SJSA1 (cell line): ENCODE measurements at places on chromosomes 11 and 22. TPM values are rescaled to one million over a fixed set of nuclear protein-coding genes. Genes with fewer than 3 reads are reported as not detected.

- no peak overlapping the region for H3K27ac ChIP-seq
- peaks cover 69% of the 10 kb centered on the region for H3K27me3 ChIP-seq
- DNase-seq = no peak
- H3K4me1 ChIP-seq = peaks cover 17% of the 10 kb centered on the region
These were observed 816 bp upstream of the PLEKHA7 start for GRCh38 chr11:17014833-17015626.

DNA sequence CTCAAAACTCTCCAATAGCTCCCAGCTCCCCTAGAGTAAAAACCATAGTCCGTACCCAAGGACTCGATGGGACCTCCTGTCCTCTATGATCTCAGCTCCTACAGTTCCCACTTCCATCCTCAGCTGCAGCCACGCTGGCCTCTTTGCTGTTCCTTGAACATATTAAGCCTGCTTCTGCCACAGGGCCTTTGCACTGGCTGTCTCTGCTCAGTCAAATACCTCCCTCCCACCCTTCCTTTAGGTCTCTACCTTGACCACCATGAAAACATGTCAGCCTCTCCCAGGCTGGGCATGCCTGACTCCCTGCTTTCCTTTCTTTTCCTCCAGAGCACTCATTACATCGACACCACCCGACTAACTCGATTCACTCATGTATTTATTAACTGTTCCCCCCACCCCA is 24.5 kb downstream of the TMEM184B start:
- H3K27ac ChIP-seq = no peak overlapping the region
- H3K4me3 ChIP-seq = no peak overlapping the region
- H3K27me3 ChIP-seq = no peaks in the 10 kb centered on the region
- H3K36me3 ChIP-seq = peaks cover 46% of the 10 kb centered on the region

- no peaks in the 10 kb centered on the region for H3K36me3 ChIP-seq
- H3K4me3 ChIP-seq = no peak overlapping the region
- no peaks in the 10 kb centered on the region for H3K27me3 ChIP-seq
- DNase-seq = no peak
- H3K27ac ChIP-seq = no peak overlapping the region
These were observed 35.2 kb upstream of the TUB start for GRCh38 chr11:8045839-8046238.

DNA sequence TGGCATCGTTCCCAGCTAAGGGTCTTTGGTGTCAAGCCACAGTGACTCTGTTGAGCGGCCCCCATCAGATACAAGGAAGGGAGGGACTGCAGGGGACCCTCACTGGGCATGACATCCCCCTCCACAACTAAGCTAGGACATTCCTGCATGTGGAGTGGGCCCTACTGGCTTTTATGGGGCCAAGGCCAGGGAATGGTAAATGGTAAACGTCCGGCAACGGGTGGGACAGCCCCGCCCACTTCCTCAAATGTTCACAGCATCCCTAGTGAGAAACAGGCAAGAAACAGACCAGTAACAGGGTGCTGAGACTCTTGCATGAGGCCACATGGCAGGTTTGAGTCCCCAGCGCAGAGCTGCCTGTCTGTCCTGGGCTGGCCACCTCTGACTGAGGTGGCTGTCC is 4.4 kb downstream of the TMPRSS6 start:
- no peaks in the 10 kb centered on the region for H3K4me1 ChIP-seq
- no peak for DNase-seq
- H3K4me3 ChIP-seq = no peak overlapping the region
- no peaks in the 10 kb centered on the region for H3K36me3 ChIP-seq
- H3K27me3 ChIP-seq = peaks cover 27% of the 10 kb centered on the region

GRCh38 chr11:14417186-14417585 is 58.2 kb upstream of the RRAS2 start:
- H3K36me3 ChIP-seq = no peaks in the 10 kb centered on the region
- no peak overlapping the region for H3K4me3 ChIP-seq
- no peaks in the 10 kb centered on the region for H3K27me3 ChIP-seq
- DNase-seq = no peak

GRCh38 chr11:65958774-65959420 is 2.6 kb upstream of the SART1 start:
- H3K4me3 ChIP-seq = no peak overlapping the region
- H3K27me3 ChIP-seq = no peaks in the 10 kb centered on the region
- DNase-seq = no peak
- H3K4me1 ChIP-seq = peaks cover 19% of the 10 kb centered on the region
- peaks cover 20% of the 10 kb centered on the region for H3K36me3 ChIP-seq

DNA sequence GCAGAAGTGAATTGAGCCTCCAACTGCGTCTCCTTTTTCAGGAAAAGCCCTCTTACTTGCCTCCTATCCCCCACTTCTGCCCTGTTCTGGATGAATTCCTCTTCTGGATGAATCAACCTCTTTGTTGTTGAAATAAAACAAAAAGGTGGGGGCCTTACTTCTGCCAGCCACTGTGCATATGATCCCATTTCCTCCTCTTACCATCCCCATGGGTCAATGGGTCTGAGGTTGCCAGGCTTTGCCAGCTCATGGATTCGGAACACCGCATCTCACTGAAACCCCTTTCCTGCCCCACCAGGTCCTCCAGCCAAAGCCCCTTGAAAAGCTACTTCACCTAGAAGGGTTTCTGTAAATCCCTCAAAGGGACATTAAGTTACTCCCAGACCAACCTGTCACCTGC is 3.7 kb upstream of the CHST1 start:
- peaks cover 56% of the 10 kb centered on the region for H3K27me3 ChIP-seq
- H3K36me3 ChIP-seq = no peaks in the 10 kb centered on the region
- H3K27ac ChIP-seq = no peak overlapping the region
- no peak overlapping the region for H3K4me3 ChIP-seq

The ADORA2A gene
- total RNA-seq = 3.4 and 3.6 TPM in 2 replicates

DNA sequence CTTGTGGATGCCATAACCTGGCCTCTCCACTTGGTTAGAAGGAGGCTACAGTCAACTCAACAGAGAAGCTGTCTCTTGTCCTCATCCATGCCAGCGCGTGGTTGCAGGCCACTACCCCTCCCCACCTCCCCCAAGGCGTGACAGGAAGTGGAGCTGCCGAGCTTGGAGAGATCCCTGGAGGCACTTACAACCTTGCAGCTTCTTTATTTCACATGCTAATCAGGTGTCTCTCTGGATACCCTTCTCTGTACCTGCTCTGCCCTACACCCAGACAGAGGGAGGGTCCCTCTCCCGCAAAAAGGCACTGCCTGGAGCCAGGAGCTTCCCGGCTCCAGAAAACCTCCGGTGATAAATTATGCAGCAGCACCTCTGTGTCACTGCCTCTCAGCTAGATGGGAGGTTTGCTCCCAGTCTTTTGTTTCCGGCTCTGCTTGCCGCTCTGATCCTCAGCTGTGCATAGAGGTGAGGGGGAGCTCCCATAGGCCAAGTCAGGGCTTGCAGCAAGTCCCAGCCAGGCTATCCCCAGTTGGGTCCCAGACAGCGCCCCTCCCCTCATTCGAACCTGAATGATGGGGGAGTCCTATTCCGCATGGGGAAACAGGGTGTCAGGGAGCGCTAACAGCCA is 5.7 kb downstream of the LRP4 start:
- H3K27me3 ChIP-seq = peaks cover 26% of the 10 kb centered on the region
- no peak for DNase-seq
- H3K27ac ChIP-seq = no peak overlapping the region
- H3K4me3 ChIP-seq = no peak overlapping the region
- H3K4me1 ChIP-seq = peaks cover 15% of the 10 kb centered on the region

DNA sequence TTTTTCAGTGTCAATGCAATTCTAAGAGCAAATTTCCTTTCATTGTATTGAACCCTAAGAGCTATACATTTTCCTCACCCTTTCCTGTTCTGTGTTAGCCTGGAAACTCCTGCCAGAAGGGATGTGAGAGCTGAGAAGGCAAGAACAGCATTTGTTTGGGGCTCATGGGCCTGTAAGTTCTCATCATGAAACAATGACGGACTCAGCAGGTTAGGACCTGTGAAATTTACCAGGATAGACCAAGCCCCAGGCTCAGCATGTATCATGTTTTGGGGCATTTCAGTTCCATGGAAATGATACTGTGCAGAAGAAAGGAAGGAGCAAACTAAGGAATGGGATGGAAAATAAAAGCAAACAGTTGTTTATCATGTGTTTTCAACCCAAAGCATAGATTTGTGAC is 41.6 kb downstream of the NTM start:
- no peaks in the 10 kb centered on the region for H3K27me3 ChIP-seq
- no peak overlapping the region for H3K27ac ChIP-seq
- no peaks in the 10 kb centered on the region for H3K36me3 ChIP-seq

The MIOX gene
- total RNA-seq = not detected in 2 replicates

DNA sequence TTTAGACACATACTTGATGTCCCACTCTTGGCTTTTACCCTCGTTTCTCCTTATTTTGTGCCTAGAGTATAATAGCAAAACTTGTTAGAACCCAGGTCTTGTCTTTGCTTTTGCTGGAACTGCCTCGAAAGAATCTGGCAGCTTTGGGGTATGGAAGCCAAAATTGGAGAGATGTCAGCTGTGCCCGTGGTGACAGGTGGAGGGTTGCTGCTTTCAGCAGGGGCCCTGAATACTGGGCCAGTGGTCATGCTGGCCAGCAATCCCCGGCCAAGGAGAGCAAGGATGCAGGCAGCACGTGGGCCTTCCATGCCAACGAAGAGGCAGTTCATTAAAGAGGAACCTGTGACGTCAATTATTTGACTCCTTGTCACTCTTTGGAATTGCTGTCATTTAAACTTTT is 181.1 kb downstream of the HIPK3 start:
- H3K27ac ChIP-seq = no peak overlapping the region
- no peaks in the 10 kb centered on the region for H3K36me3 ChIP-seq
- no peaks in the 10 kb centered on the region for H3K4me1 ChIP-seq
- H3K4me3 ChIP-seq = no peak overlapping the region

DNA sequence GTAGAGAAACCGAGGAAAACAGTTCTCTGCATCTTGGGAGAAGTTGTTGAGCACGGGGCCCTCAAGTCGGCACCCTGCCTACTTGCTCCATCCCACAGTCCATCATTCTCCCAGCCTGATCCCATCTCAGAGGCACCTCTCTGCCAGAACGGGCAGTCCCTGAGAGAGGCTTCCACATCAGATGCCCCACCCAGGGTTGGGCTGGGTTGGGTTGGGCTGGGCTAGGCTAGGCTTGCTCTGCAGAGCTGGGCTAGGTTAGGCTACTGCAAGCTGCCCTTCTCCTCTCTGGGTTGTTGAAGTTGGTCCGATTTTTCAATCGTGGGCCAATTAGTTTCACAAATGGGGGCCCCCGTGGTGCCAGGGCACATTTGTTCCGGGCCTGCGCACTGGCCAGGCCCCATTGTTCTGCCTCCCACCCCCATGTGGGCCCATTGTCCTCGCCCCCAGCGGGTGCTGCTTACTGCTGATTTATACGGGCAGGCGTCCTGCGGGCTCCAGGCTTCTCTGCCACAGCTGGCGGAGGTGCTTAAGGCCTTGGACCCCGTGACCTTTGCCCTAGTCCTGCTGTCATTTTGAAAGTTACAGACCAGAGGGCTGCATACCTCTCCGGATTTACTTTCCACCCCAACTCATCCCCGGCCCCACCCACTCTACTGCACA is 63.7 kb upstream of the NNMT start:
- no peak for DNase-seq
- no peaks in the 10 kb centered on the region for H3K27me3 ChIP-seq

The LRRC75B gene
- 1.5 and 2.3 TPM in 2 replicates for total RNA-seq

DNA sequence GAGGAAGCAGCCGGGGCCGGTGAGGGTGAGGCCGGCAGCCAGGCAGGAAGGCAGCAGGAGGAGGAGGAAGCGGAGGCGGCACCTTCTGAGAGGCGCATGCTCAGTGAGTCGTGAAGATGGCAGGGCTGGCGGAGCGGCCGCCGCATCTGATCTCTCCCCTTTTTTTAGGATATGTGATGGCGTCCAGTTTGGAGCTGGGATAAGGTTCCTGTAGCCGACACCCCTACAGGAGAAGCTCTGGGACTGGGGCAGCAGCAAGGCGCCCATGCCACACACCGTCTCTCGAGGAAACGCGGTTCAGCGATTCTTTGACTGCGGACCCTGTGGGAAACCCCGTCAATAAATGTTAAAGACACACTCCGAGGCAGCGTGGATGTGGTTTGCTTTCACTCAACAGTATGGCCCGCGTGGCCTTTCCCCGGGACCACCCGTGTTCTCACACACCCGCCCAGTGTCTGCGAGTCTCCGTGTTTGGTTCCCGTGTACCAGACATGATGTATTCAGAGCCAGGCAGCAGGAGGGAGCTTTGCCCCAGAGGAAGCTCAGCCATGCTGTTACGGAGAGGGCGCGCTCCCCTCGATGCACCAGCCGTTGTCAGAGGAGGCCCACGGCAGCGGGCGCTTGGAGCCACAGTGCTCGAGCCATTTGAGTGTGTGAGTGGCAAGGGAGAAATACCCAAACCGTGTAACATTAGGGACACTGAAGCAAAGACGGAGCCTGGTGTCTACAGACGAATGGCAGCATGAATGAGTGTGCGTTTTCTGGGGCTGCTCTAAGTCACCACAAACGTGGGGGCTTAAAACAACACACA is 27.7 kb upstream of the PARVB start:
- no peak overlapping the region for H3K4me3 ChIP-seq
- DNase-seq = no peak
- peaks cover 21% of the 10 kb centered on the region for H3K4me1 ChIP-seq
- no peaks in the 10 kb centered on the region for H3K27me3 ChIP-seq
- H3K36me3 ChIP-seq = peaks cover 78% of the 10 kb centered on the region

- no peak overlapping the region for H3K4me3 ChIP-seq
- H3K27ac ChIP-seq = no peak overlapping the region
- H3K27me3 ChIP-seq = no peaks in the 10 kb centered on the region
- no peak for DNase-seq
These were observed 6.0 kb downstream of the MRPL40 start for GRCh38 chr22:19438298-19438697.

DNA sequence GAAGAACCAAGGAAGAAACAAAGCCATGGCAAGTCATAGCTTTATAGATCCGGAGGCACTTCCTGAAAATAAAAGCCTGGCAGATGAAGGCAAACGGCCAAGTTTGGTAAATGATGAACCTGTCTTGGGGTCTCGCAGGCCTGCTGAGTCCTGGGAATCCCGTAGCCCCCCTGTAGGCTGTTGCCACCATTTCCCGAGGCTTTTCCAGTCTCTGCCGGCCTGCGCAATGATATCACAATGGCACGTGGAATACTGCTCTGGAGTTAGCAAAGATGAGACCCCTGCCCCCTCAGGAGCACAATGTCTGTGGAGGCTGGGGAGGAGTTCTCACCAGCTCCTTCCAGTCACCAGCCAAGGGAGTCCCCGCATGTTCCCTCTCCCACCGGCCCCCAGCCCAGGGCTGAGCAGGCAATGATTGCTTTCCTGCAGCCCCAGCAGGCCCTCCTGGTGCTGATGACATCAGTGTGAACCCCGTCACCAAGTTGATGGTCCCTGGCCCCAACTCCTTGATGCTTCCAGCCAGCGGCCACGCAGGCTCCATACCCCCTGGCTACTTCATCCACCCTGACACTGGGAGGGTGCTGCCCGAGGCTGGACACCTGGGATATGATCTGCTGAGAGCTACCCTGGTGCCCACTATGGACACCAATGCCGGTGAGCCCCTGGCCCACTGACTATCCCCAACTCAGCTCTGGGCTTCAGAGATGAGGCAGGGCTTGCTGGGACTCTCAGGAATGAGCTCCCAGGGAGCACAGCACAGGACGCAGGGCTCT is 55.9 kb downstream of the BTG4 start:
- H3K4me1 ChIP-seq = peaks cover 5% of the 10 kb centered on the region
- no peak overlapping the region for H3K27ac ChIP-seq
- no peaks in the 10 kb centered on the region for H3K27me3 ChIP-seq
- H3K4me3 ChIP-seq = no peak overlapping the region
- no peaks in the 10 kb centered on the region for H3K36me3 ChIP-seq
- no peak for DNase-seq

The CBX7 gene
- 5.5 and 6.3 TPM in 2 replicates for total RNA-seq

GRCh38 chr22:42676059-42676607 is 26.9 kb upstream of the CYB5R3 start:
- no peaks in the 10 kb centered on the region for H3K27me3 ChIP-seq
- no peak overlapping the region for H3K4me3 ChIP-seq
